ENCODE measurements at places on chromosomes 13 and 19.

DNA sequence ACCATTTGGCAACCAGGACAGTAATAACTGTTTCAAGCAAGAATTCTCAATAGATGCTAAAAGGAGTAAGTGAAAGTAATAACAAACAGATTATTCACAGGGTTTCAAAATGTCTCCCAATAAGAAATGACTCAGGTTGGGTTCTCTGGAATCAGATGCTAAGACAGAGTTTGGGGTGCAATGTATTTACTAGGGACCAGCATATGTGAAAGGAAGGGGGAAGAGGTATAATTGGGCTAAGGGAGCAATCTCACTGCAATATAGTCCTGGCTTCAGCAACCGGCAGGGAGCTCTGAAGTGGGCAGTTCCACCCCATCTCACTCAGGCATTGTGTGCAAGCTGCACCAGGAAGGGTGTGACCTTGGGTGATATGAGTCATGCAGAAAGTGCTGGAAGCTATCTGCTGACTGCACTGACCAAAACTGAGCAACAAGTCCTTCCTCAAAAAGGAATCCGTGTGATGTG is 23.4 kb downstream of the ZDHHC20 start:
- peak; percentile 26 for DNase-seq

- no peak for DNase-seq
These were observed 15.3 kb downstream of the COLGALT1 start for GRCh38 chr19:17570791-17571190.

- DNase-seq: no peak
These were observed 838 bp upstream of the ATP4B start for GRCh38 chr13:113658836-113659235.

- no peak for DNase-seq
These were observed 81.7 kb downstream of the KLF12 start for GRCh38 chr13:74052402-74052928.

- no peak for DNase-seq
These were observed 320.1 kb downstream of the MTUS2 start for GRCh38 chr13:29140277-29140676.

DNA sequence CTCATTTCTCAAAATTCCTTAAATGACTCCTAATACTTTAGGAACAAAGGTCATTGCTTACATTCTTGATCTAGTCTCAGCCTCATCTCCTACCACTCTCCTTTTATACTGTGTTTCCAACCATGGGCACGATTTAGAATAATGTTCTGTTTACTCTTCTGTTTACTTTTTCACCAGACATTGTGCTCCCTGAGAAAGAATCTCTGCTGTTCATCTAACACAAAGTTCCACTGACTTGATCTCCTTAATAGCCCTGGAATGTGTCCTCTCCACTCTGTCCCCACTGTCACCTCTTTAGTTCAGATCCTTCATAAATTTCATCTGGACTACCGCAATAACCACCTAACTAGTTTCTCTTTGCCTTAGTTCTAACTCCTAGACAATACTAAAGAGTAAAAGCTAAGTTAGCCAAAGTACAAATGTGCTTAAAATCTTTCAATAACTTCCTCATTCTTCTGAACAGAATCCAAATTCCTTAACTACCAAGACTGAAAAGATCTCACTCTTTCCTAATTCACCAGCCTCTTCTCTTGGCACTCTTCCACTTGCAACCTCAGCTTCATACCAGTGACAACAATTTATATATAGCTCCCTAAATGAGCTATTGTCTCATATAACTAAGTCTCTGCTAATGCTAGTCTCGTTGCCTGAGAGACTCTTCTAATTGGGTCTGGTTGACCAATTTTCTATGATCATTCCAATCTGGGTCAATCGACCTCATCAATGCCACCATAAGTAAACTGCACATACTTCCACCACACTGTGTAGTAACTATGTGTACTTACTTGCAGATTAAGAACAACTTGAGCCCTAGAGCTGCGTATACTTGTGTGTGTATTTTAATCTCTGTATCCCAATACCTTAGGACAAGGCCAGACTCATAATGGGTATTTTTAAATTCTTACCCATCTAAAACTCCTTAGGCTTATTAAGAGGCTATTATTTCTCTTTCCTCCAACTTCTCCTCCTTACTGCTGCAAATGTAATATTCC is 179.9 kb downstream of the VWA8 start:
- DNase-seq: no peak

DNA sequence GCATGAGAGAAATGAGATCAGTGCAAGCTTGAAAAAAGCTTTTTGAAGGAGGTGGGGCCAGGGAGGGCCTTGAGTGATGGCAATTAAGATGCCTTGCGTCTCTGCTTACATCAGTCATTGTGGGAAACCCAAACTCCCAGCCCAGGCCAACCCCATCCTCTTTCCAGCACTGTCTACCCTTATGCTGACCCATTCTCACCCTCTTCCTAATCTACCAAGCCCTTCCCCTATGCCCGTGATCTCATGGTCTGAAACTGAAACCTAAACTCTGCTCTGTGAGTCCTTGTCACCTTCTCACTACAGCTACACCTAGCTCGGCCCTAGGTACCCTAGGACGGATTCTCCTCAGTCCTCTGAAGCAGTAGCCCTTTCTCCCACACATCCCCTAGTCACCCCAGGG is 36.0 kb upstream of the SERP2 start:
- DNase-seq: no peak

- DNase-seq: no peak
These were observed 131.2 kb downstream of the DCLK1 start for GRCh38 chr13:36000028-36000427.

DNA sequence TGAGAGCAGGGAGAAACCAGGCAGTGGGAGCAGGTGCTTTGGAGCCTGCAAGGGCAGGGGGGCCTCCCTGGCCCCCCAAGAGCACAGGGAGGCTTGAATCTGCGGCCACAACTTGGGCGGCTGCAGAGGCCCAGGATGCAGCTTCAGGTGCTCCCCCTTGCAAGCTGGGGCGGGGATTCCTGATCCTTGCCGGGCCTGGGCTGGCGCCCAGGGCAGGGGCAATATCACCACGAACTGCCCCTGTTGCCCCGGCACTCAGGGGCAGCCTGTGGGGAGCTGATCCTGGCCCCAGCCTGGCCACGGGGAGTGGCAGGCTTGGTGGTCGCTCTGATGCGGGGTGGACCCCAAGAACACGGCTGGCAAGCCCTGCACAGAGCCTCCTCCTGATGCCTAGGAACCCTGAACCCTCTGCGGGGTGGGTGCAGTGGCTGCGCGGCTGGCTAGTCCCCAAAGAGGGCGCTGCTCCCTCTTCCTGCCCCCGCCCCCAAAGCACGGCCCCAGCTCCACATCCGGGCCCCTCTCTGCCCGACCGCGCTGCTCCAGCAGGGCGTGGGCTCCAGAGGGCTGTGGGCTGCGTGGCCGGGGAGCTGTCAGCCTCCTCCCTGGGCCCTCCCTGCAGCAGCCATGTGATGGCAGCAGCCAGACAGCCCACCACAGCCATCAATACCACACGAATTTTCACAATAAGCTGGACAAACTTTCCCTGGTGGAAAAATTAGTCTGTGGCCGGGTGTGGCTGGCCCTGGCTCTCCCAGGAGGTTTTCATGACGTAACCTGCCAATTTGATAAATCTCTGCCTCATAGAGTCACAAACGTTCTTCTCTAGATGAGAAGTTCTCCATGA is 21.0 kb downstream of the TNFSF9 start:
- DNase-seq: no peak

GRCh38 chr19:15251749-15252397 is 19.6 kb upstream of the EPHX3 start:
- DNase-seq: peak; percentile 63

DNA sequence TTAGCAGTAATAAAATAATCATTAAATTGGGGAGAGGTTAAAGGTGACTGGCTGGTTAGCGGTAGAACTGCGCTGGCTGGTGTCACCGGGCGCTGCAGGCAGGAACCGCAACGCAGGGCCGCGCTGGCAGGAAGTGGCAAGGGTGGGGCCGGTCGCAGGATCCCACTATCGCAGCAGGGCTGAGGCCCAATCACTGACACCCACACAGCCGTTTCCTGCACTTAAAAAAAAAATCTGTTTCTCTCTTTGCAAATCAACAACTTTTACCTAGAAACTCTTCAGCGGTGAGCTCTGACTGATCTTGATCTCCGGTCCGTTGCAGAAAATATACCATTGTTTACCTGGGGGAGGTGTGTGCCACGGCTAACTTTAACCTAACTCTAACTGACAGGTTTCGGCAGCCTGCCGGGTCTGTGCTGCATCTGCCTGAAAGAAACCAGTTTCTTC is 46.9 kb downstream of the KLF2 start:
- no peak for DNase-seq

GRCh38 chr13:108225440-108225839 is 7.2 kb downstream of the ABHD13 start:
- DNase-seq: no peak

GRCh38 chr19:1616396-1616795 is 11.1 kb upstream of the UQCR11 start:
- no peak for DNase-seq

- no peak for DNase-seq
These were observed 36.9 kb upstream of the DCUN1D2 start for GRCh38 chr13:113527272-113527958.

GRCh38 chr19:13784731-13785452 is 10.4 kb upstream of the ZSWIM4 start:
- no peak for DNase-seq

GRCh38 chr13:30033681-30034457 is 183.5 kb upstream of the UBL3 start:
- peak; percentile 51 for DNase-seq

GRCh38 chr13:41660411-41660810 is 203.1 kb downstream of the RGCC start:
- no peak for DNase-seq

DNA sequence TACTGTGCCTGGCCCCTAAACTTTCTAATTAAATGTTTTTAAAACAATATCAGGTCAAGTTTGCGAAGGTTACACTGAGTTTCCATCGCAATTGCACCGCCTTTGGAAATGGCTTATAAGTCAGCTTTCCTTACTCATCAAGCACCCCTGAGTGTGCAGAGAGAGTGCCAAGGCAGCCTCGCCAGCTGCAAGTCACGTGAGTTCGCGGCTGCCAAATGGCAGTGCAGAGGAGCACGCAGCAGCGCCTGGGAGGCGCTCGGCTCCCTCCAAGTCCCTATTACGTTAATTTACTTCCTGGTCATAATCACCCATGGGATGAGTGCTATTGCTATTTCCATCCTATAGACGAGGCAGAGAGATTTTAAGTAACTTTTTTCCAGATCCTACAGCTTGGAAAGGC is 319.6 kb downstream of the TEX29 start:
- DNase-seq: no peak

GRCh38 chr19:17125062-17125727 is 49.6 kb downstream of the MYO9B start:
- no peak for DNase-seq

GRCh38 chr13:99165753-99166587 is 34.7 kb upstream of the UBAC2 start:
- DNase-seq: no peak

- no peak for DNase-seq
These were observed 2.9 kb upstream of the HTR2A start for GRCh38 chr13:46899801-46900200.

- no peak for DNase-seq
These were observed 9.8 kb upstream of the CNMD start for GRCh38 chr13:52749419-52749818.

- DNase-seq: peak; percentile 5
These were observed 15.9 kb downstream of the CBY2 start for GRCh38 chr13:45718063-45718462.

- no peak for DNase-seq
These were observed 6.6 kb downstream of the SPHK2 start for GRCh38 chr19:48625891-48626327.

DNA sequence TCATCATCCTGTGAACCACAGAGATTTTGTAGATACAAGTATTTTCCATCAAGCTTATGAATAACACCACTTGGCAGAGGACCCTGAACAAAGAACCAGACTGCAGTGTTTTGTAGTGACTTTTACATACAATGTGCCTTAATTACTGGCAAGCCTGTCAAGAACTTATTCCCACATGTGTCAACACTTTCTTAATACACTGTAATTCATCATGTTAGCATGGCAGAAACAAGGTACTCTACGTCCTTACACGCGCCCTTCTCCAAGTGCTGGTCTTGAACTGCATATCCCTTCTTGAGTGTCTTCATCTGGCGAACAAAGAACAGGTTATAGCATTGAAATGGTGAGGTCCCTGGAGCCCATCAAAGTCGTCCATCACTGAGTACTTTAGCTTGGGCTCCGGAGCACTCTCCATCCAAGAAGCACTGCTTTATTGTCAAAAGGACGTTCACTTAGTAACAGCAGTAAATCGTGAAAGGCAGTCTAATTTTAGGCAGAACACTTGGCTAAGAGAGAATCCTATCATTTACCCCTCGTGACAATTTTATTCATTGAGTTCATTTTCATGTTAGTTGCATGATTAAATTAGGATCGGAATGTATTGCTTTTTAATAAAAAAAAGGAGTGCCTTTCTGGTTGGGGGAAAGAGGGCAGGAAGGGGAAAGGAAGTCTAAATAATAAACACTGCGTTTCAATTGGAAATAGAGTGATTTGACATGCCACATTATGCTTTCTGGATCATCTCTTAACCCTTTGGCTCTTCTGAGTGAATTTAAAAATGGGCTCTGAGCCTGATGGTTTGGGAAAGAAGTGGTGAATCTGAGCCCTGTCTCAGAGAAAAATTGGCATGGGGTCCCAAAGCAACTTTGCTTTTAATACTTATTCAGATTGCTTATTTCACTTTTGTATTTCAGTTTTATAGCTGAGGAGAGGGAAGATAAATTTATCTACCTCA is 376.1 kb downstream of the DLEU7 start:
- DNase-seq: no peak

- no peak for DNase-seq
These were observed at the start of gene TNPO2 for GRCh38 chr19:12723641-12724426. Gene TNPO2, minus strand, starts transcription at chr19:12723932. Its CDS starts 2,955 bp downstream, at chr19:12720977.

- DNase-seq: no peak
These were observed 615.1 kb downstream of the EFNB2 start for GRCh38 chr13:105920370-105920769.

DNA sequence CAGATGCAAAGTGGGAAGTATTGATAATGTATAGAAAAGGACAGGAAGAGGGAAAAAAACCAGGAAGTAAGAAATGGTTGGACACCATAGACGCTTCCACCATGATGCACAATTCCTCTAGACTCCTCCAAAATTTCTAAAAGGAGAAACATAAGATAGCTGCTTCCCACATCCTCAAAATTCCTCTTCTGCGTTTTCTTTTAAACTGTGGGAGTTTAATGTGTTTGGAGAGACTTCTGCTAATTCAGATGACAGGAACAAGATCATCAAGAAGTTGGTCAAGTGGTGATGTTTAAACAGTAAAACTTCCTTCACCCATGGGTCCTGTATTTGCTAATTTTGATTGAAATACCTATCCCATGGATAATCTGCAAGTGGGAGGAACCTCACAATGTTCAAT is 130.2 kb downstream of the IRS2 start:
- no peak for DNase-seq

DNA sequence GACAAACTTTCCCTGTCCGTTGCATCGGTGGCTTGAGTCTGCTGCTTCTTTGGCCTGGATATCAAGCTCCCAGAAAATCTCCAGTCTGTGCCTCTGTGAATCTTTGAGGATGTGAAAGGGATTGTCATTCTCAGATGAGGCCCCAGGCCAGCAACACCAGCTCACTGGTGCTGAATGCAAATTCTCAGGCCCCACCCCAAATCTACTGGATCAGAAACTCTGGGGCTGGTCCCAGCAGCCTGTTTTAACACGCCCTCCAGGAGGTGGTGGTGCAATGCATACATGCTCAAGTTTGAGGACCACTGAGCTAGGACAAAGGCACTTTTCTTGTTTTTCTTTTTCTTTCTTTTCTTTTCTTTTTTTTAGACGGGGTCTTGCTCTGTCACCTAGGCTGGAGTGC is 23.6 kb downstream of the TNFSF11 start:
- DNase-seq: no peak
